ENCODE measurements at places on chromosomes 16 and 17.

- DNase-seq: no peak
These were observed 16.9 kb downstream of the ITGAX start for GRCh38 chr16:31371619-31372484.

- no peak for DNase-seq
These were observed 6.0 kb downstream of the HAGHL start for GRCh38 chr16:732936-733335.

GRCh38 chr16:21101631-21102420, 48.8 kb downstream of the DNAH3 start:
- no peak for DNase-seq

GRCh38 chr17:80704381-80704819, 159.8 kb downstream of the RPTOR start:
- no peak for DNase-seq

DNA sequence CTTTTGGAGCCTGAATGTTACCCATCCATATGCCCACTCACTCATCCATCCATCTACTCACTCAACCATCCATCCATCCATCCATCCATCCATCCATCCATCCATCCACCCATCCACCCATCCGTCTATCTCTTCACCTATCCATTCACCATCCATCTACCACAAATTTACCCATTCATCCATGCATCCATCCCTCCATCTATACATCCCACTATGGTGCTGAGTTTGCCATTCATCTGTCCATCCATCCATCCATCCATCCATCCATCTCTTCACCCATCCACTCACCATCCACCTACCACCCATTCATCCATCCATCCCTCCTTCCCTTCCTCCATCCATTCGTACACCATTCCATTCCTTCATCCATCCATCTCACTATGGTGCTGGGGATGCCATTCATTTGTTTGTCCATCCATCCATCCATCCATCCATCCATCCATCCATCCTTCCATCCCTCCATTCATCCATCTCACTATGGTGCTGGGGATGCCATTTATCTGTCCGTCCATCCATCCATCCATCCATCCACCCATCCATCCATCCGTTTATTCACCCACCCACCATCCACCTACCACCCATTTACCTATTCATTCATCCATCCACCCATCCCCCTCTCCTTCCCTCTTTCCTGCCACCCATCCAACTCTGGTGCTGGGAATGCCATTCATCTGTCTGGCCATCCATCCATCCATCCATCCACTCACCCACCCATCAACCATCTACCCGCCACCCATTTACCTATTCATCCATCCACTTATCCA, 39.7 kb downstream of the RGS9 start:
- no peak for DNase-seq

DNA sequence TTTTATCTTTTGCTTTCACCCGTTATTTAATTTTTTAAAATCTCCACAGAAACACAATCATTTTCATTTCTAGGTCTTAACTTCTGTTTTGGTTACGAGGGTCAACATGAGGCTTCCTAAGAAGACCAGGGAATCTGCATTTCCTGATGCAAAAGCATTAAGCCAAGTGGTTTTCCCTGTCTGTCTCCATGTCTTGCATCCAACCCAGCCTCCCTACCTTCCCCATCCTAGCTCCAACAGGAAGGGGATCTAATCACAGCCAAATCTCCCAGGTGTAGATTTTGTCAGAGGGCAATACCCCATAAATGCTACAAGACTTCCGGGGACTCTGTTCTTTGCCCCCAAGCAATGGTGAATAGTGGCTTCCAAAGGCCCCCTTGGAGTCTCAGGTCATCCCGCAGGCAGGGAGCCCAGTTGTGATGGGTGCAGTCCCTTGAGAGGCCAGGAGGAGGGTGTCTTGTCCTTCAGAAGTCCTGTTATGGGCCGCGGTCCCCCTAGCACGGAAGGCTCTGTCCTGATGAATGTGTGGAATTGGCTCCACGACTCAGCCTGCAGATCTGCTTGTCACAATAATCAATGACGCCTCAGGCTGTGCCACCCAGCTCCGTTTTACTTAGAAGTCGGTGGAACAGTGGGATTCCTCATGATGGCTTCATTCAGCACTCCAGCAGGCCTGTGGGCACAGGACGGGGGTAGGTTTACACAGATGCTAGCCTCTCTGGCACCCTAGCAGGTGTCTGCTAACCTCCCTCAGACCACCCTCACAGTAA, 141.1 kb downstream of the RGS9 start:
- peak; percentile 10 for DNase-seq

DNA sequence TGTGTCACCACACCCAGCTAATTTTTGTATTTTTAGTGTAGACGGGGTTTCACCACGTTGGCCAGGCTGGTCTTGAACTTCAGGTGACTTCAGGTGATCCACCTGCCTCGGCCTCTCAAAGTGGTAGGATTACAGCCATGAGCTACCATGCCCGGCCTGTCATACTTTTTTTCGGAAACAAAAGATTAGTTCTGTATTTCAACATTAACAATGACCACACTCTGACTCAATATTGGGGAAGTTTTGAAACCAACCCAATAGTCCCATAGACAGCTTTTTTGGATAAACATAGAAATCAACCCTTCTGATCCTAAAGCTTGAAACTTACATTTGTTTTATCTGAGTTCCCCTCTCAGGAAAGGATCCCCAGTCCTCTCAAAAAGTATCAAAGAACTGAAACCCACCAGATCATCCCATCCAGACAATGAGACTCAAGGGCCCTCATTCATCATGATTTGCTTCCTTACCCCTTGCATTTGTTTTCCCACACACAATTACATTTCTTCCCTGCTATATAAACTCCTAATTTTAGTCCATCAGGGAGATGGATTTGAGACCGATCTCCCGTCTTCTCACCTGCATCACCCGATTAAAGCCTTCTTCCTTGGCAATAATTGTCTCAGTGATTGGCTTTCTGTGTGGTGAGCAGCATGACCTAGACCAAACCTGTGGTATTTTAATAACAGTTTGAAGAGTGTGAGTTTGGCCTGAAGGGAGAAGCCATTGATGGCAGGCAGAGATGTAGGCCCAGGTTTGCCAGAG, 7.2 kb upstream of the AGRP start:
- no peak for DNase-seq

DNA sequence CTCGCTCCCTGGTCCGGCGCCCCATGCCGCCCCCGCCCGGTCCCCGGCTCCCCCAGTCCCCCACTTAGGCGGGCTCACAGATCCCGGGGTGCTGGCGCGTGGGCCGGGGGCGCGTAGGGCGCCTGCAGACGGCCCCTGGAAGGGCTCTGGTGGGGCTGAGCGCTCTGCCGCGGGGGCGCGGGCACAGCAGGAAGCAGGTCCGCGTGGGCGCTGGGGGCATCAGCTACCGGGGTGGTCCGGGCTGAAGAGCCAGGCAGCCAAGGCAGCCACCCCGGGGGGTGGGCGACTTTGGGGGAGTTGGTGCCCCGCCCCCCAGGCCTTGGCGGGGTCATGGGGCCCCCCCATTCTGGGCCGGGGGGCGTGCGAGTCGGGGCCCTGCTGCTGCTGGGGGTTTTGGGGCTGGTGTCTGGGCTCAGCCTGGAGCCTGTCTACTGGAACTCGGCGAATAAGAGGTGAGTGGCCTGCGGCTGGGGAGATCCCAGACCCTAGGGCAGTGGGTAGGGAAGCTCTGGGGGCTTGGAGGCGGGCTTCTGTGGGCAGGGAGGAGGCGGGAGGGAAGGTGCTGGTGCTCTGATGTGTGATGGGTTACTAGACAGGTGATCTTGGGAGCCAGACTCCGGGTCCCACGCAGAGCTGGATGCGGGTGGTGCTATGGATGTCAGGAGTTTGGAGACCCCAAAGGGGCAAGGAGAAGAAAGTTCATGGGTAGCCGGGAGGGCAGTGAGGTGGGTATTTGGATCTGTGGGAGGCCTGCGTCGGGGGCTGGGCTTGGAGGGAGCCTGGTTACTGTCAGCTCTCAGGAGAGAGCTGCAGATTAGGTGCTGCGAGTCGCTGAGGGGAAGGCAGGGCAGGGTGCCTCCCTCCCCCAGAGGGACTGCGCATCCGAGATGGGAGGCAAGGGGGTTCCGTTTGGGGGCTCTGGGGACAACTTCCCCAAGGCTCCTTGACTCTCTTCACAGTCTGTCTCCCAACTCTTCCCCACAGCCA, 560 bp downstream of the EFNB3 start:
- no peak for DNase-seq

DNA sequence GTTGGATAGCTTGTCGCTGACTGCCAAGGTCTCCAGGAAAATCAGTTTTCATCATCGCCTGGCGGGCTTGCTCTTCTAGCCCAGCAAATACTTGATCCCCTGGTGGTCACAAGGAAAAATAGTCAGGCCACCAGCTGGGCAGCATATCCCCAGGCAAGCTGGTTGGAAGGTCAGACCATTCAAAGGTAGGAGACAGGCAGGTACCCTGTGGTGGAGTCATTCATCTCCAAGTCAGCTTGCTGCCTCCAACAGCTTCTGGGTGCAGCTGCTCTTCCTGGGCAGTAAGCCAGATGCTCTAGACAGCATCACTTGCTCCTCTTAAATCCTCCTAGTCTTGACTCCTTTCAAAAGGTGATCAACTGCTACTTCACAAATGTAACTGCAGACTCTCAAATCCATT, 16.0 kb downstream of the ZNF821 start:
- no peak for DNase-seq

GRCh38 chr17:8894673-8895578, 27.5 kb upstream of the PIK3R6 start:
- DNase-seq: peak; percentile 46

DNA sequence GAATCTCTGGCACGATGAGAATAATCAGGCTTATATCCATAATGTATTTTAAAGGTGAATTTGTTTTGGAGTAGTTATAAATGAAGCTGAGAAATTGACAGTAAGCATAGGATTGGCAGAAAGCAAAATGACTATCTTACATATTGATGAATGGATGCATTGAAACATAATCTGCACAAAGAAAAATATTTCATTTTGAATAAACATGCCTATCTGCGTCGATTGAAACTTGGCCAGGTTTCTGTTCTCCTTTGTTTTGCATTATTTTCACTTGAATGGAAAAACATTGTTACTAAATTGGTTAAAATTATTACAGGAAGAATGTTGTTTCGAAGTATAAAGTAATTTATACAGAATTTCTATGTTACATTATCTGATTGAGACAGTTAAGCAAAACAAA, 128.2 kb downstream of the USP22 start:
- no peak for DNase-seq

GRCh38 chr16:12651765-12652512, 151.7 kb downstream of the CPPED1 start:
- no peak for DNase-seq

GRCh38 chr16:2190659-2191445, 5.6 kb downstream of the CASKIN1 start:
- no peak for DNase-seq

GRCh38 chr17:1638624-1639300, 6.8 kb downstream of the SCARF1 start:
- DNase-seq: no peak

DNA sequence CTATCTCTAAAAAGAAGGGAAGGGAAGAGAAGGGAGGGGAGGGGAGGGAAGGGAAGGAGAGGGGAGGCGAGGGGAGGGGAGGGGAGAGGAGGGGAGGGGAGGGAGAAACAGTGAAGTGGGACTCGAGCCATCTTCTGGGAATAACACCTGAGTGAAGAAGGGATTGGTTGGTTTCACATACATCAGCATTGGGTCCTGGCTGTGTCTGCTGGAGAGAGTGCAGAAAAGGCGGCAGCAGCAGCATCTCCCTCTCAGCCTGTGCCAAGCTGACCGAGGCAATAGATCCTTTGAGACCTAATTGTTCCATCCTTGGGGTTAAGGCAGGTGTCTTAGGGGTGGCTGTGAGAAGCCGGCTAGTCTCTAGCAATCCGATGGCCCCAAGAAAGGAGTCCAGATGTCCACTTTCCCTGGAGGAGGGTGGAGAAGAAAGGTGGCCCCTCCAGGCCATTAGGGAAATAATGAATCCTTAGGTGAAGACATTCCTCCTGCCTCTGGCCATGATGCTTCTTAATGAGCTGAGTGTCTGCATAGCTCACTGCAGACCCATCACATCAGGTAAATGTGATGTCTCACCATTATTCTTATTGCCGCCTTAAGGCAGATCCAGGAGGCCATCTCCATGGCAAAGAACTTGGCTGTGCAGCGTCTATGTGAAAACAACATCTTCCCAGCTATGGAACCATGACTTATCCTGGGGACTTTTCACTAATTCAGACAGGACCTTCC, 71.6 kb downstream of the WIPI1 start:
- no peak for DNase-seq

DNA sequence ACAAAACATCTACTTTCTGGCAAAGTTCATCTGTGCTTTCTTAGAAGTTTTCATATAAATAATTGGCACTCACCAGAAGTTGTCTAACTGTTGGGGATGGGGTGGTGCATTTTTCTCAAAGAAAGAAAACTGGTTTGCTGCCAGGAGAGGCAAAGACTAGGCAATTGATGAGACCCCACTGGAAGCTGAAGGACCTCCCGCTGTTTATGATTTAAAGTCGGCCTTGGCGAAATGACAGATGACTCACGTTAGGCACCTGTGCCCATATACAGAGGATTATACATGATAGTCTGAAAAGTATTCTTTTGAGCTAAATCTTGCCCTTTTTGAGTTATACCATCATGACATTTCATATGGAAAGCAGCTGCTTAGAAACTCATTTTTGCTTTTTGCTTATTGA, 193.0 kb upstream of the ZFHX3 start:
- DNase-seq: no peak

DNA sequence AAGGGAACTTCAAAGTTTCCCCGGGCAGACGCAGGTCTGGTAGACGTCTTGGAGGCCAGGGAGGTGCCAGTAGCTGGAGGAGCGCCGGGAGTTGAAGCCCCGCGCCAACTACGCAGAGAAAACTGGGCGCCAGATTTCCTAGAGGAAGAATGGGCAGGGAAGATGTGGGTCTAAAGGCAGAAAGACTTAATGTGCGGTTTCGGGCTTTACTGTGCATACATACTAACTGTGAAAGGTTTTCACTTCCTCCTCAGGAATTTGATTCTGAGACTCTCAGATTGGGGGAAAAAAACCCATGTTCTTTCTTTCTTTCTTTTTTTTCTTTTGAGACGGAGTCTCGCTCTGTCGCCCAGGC, 331 bp upstream of the ZNF287 start:
- no peak for DNase-seq

GRCh38 chr17:63423251-63423950, 22.7 kb downstream of the CYB561 start:
- DNase-seq: no peak

- DNase-seq: no peak
These were observed 20.5 kb upstream of the PABPN1L start for GRCh38 chr16:88886845-88887521.

- no peak for DNase-seq
These were observed 1.2 kb upstream of the NFATC3 start for GRCh38 chr16:68083861-68084503.

- no peak for DNase-seq
These were observed 68.9 kb downstream of the ABCC6 start for GRCh38 chr16:16154281-16154951.

GRCh38 chr16:83701494-83701893, 106.3 kb upstream of the HSBP1 start:
- DNase-seq: peak; percentile 26

Measured in LNCaP clone FGC (cell line).